ENCODE measurements at places on chromosomes 16 and 17.

DNA sequence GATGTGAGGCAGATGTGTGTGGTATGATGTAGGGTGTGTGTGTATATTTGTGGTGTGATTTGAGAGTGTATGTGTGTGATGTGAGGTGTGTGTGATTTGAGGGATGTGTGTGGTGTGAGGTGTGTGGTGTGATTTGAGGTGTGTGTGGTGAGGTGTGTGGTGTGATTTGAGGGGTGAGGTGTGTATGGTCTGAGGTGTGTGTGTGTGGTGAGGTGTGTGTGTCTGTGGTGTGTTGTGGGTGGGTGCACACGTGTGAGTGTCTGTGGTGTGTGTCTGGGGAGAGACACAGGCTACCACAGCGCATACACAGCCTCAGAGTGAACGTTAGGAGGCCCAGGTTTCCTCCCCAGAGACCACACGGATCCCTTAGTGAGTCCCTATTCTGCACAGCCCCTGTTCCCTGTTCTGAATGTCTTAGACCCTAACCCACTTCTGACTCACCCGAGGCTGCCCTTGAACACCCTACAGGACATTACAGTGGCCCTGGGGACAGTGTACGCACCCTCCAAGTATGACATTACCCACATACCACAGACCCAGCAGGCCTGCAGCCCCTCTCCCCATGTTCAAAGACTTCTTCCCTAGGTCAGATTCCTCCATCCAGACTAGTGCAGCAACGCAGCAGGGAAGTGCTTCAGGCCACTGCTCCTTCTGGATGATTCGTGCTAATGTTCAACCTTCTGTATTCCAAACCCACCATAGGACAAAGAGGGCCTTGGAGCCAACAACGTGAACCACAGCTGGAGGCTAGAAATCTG lies 3.5 kb upstream of the RAB37 start:
- no peak for DNase-seq

- DNase-seq: peak; percentile 62
These were observed 15.0 kb upstream of the C17orf58 start for GRCh38 chr17:68011199-68011665.

- no peak for DNase-seq
These were observed 390 bp downstream of the FOXL1 start for GRCh38 chr16:86578611-86579267.

GRCh38 chr17:8175795-8176196 lies 384 bp downstream of the TMEM107 start:
- DNase-seq: no peak

GRCh38 chr16:49625311-49626065 lies 230.4 kb downstream of the ZNF423 start:
- no peak for DNase-seq

GRCh38 chr16:71610936-71611871 lies 14.8 kb upstream of the MARVELD3 start:
- peak; percentile 81 for DNase-seq

DNA sequence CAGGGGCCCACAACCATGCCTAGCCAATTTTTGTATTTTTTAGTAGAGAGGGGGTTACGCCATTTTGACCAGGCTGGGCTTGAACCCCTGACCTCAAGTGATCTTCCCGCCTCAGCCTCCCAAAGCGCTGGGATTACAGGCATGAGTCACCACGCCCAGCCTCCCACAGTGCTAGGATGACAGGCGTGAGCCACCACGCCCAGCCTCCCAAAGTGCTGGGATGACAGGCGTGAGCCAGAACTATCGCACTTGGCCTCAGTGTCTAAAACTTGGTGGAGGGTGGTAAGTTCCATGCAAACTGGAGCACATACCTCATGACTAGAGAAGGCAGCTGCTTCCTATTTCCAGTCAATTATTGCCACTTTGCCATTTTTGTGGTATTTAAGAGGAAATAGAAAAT lies 7.1 kb downstream of the HSD17B2 start:
- no peak for DNase-seq

Measured in activated T-cell treated with anti-CD3 and anti-CD28 coated beads for 48 hours (primary cell).